ENCODE measurements at places on chromosomes 3 and 15.

GRCh38 chr3:65811086-65811761, 227.5 kb downstream of the MAGI1 start:
- no peak for DNase-seq

- DNase-seq: no peak
These were observed 978 bp downstream of the KCNMB2 start for GRCh38 chr3:178537122-178537705.

DNA sequence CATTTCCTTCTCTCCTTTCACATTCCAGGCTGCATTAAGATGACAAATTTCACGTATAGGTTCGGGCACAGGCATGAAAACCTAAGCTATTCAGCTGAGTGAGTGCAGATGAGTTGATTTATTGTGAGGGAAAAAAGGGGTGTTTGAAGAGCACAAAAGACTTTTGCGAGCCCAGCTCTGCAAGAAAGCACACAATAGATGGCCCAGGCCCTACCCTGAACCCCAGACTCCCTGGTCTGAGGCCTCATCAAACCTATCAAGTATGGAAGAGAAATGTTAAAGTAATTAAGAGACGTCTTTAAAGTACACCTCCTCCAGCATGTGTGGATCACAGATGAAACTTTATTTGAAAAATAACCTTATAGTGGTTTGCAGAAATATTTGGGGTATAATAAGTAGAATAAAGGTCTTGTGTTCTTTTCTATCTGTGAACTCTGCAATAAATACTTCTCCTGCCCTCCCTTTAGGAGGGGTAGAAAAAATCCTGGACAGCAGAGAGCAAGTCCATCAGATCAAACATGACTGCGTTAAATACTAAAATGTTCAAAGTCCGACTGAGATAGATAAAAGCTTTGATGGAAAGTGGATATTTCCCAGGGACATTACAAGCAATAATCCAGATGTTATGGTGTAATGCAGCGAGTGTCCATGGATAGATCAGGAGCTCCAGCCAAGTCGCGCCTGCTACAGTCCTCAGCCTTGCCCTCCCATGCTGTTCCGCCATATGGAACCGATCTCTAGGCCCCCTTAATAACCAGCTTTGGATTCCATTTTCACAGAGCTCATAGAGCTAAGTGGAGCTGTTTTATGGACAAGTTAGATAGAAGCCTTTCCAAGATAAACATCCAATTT, 121.5 kb downstream of the MCTP2 start:
- no peak for DNase-seq

DNA sequence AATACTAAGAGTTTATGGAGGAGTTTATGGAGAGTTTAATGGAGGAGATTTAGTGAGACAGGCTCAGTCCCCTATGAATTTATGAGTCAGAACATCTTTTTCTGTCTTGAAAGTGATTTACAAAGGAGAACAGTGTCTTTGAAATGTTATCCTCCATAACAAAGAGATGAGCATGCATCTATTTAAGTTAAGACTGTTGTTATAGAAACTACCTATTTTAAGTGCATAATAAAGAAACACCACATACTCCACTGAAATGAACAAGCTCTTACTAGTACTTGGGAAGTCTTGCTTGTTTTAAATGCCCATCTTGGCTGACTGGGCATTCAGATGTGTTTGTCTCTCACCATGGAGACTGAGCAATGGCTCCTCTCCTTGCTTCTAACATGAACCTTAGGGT, 118.7 kb upstream of the ACP3 start:
- DNase-seq: no peak

- DNase-seq: peak; percentile 36
These were observed 18.7 kb downstream of the ISG20 start for GRCh38 chr15:88657326-88658069.

- DNase-seq: no peak
These were observed 42.1 kb downstream of the MAGI1 start for GRCh38 chr3:65996589-65996988.

- DNase-seq: no peak
These were observed 7.5 kb upstream of the NR1I2 start for GRCh38 chr3:119774444-119774843.

DNA sequence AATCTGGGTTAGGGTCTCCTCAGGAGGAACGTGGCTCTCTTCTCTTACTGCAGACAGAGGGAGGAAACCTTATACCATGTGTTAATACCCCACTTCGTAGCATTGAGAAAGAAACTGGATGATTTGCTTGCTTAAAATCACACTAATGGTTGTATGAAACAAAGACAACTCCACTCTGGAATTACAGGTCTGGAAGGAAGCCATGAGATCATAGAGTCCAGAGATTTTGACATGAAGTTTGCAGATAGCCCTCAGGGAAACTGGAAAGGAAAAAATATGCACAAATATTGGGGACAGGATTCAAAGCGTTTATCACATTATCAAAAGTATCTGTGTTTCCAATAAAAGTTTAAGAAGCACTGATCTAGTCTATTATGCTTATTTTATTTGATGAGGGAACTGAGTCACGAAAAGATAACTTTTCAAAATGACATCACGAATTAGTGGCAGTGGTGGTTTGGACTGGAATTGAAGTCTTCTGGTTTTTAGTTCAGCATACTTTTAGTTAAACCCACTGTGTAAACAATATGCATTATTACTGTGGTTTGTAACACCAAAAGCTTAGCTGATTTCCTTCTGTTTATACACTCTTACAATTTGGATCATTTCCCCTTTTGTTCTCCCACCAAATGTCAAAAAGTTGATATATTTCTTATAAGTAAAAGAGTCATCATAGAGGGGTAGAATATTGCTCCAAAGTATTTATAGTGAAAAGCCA, 16.8 kb downstream of the FGF7 start:
- no peak for DNase-seq

GRCh38 chr15:38652998-38653397, 88.4 kb upstream of the RASGRP1 start:
- DNase-seq: no peak

GRCh38 chr3:33034601-33035000, 62.3 kb downstream of the GLB1 start:
- no peak for DNase-seq

DNA sequence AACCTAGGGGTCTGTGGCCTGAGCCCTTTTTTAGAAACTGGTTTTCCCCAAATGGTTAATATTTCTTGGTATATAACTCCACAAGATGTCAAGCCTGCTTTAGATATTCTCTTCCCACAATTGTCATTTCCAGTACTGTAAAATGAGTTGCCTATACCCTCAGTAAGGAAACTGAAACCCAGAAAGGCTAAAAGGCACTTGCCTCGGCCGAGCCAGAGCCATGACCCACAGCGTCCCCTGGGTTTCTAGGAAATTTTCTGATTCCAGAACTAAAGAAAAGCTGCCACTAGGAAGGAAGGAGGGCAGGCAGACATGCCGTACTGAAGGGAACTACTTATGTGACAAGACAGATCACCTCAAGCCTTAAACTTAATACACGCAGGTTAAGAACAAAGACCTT, 59.1 kb downstream of the ATP8B4 start:
- no peak for DNase-seq

DNA sequence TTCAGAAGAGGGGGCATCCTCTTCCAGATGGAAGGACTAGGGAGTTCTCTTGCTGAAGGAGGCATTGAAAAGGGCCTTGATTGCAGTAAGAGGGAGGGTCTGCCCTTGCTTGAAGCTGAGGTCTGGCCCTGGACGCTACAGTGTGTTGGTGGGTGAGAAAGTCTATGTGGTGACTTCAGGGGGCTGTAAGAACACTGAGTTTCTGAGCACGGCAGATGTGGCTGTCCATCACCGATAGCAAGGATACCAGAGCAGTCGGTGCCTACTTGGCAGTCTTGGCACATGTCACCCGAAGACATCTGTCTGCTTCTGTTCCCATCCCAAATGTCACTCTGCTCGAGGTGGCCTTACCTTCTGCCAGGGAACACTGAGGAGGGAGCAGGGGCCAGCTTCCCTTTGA, 631.1 kb upstream of the CFAP20DC start:
- no peak for DNase-seq

DNA sequence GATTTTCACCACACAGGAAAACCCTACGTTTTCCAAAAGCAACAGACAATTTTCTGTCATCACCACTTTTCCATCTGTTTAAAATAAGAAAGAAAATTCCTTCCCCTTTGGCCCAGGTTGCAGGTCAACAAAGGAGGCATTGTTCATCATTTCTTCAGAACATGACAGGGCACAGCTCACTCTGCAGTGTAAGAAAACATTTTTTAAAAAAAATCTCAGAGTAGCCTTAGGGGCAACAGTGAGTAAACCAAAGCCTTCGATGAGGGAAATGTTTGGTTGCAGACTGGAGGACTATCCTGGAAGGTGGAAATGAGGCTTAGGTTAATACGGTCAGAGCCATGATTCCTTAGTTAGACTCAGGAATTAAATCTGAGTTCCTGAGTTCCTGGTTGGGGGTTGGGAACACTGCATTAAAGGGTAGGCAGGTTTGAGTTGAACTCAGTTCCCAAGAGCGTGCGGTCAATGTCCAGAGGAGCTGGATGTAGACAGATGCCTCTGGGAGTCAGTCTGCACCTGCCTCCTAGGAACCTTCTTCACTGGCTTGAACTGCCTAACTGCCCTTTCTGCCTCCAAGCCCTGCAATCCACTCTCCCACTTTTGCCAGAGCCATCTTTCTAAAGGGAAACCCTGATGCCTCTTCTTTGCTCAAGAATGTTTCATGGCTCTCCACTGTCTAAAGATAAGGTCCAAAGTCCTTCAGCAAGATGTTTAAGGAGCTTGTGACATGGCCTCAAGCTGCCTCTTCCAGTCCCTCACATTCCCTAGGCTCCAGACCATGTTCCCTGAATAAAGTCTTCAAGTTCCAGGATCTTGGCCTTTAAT, 3.3 kb upstream of the HES1 start:
- DNase-seq: no peak

DNA sequence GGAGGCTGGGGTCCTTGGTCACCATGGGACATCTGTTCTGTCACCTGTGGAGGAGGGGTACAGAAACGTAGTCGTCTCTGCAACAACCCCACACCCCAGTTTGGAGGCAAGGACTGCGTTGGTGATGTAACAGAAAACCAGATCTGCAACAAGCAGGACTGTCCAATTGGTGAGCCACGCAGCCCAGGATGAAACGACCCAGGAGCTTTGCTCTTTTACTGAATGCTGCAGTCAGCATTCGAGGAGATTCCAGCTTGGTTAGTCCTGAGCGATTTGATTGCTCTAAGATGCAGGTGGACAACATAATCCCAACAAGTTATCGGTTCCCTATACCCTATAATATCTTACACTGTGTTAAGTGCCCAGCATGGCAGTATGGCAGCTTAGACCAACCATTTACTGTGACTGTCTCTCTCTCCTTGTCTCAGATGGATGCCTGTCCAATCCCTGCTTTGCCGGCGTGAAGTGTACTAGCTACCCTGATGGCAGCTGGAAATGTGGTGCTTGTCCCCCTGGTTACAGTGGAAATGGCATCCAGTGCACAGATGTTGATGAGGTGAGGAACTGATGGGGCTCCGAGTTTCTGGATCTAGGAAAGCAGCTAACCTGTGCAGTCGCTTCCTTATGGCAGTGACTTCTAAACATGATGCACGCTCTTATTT, 7.8 kb downstream of the THBS1 start:
- no peak for DNase-seq

DNA sequence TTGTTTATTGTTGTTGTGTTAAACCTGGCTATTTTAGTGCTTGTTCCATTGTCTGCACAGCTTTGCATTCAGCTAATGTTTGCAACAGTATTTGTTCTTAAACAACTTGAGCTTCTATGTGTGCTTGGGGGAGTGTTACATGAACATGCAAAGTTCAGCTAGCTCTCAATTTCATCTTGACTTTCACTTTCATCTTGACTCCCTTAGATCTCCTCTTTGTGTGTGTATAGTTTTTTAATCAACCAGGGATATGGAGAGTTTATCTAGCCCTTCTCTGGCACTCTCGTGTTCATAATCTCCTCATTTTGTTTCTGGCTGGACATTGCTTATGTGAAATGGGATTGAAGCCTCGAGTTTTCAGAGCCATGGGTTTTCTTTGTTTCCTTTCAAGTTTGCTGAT, 212.4 kb upstream of the ZBTB20 start:
- DNase-seq: no peak

- no peak for DNase-seq
These were observed 258.3 kb downstream of the IL5RA start for GRCh38 chr3:2851835-2852234.

GRCh38 chr3:128572013-128572412, 78.6 kb downstream of the RPN1 start:
- DNase-seq: no peak

GRCh38 chr15:63905131-63905530, 71.4 kb upstream of the HERC1 start:
- peak; percentile 24 for DNase-seq

- DNase-seq: no peak
These were observed 29.1 kb downstream of the SLC6A6 start for GRCh38 chr3:14431452-14431916.

GRCh38 chr3:152583963-152584362, 251.0 kb upstream of the P2RY1 start:
- no peak for DNase-seq

GRCh38 chr15:76011627-76012551, at the start of gene NRG4:
TSS of gene NRG4 (minus strand) at chr15:76012424. CDS start at chr15:76011230, 1,194 bp downstream.
- DNase-seq: peak; percentile 23

- DNase-seq: no peak
These were observed 19.4 kb downstream of the SHOX2 start for GRCh38 chr3:158086776-158087175.

DNA sequence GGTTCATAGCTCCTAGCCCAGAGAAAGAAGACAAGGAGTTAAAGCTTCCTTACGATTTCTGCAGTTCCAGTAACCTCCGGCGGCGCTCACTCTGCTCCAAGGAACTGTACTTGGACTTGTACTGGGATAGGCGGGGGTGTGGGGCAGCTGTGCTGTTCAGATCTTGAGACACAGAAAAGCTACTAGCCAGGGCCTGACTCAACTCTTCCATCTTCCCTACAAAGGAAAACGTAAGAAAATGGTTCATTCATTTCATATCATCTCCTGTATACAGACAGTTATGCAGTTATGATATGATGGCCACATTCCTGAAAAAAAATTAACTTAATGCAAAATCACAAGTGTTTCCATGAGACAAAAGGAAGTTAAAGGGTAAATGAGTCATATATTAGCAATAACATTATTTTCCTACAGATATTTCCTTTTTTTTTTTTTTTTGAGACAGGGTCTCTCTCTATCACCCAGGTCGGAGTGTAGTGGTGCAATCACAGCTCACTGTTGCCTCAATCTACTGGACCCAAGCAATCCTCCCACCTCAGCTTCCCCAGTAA, 4.6 kb downstream of the SNUPN start:
- DNase-seq: no peak

DNA sequence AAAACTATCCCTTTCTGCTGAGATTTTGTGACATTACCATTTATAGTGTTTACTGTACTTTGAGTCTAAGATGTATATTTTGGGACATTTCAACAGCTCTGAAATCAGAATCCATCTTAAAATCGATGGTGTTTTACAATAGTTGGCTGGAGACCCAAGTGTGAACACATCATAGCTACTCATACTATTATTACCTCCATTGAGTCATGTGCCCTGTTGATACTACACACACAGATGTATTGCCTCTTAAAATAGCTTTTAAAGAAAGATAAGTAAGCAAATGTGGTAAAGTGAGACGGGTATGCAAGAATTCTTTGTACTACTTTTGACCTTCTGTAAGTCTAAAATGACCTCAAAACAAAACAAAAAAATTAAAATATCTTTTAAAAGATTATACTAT, 6.7 kb downstream of the LMOD3 start:
- no peak for DNase-seq
